ENCODE measurements at places on chromosomes 2 and 18.
A peak's percentile ranks its signal among the peaks of the same experiment; 100 is the strongest.

DNA sequence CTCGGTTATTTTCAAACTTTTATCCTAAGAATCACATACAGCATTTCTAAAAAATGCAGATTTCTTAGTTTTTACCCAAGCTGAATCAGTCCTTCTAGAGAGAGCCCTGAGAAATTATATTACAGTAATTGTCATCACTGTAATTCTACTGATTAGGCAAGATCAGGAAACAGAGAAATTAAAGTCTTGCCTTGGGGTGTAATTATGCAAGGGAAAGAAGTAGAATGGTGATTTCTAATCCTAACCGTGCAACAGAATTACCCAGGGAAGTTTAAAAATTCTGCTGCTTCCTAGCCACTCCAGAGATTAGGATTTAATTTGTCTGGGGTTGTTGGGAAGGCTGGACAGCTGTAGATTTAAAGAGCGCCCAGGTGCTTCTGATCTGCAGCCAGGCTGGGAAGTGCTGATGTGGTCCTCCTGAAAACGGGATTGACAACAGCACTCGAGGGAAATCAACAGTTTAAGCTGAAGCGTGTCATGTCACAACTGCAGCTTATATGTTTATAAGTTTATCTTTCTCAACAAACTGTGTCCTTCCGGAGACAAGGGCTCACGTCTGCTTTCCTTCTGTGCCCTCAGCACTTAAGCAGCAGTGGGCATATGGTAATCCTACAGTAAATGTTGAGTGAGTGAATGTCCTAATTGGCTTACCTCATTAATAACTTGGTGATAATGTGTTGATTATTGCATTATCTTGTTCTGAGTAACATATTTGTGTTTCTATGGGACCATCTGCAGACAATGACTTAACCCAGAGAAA lies 671.9 kb upstream of the SOX11 start:
- DNase-seq = no peak

DNA sequence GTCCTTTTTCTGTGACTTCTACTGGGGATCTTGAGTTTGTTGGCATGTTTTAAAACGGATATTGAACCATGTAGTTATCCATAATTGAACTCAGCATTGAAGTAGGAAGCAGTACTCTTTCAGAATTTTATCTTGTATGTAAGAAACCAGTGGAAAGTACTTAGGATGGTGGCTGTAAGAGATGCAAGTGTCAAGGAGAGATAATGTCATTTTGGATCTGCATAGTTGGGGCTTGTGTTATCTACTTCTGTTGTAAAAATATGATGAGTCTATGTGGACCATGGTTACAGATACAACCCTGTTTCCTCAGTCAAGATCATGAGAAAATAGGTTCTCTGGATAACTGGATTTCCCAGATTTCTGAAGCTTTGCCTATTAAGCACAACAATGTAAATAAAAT lies 113.7 kb downstream of the NAB1 start:
- DNase-seq = no peak

DNA sequence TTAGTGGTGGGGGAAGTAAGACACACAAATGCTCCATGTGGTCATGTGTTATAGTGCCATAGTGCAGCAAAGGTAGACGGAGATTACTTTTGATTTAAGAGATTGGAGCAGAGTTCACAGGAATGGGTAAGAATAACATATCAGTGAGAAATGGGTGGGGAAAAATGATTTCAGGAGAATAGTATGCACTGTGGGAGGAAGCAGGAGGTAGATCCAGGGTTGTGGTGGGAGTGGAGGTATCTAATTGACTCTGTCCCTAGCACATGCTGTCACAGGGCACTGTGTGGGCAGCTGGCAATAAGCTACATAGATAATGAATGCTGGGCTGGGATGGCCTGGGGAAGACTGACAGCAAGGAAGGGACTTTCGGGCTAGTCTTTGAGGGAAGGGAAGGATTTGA lies 65.3 kb downstream of the STAT1 start:
- DNase-seq = no peak

GRCh38 chr2:42977270-42978174 lies 185.1 kb upstream of the HAAO start:
- no peak for DNase-seq

- DNase-seq = no peak
These were observed 29.3 kb upstream of the COPS8 start for GRCh38 chr2:237056287-237056875.

DNA sequence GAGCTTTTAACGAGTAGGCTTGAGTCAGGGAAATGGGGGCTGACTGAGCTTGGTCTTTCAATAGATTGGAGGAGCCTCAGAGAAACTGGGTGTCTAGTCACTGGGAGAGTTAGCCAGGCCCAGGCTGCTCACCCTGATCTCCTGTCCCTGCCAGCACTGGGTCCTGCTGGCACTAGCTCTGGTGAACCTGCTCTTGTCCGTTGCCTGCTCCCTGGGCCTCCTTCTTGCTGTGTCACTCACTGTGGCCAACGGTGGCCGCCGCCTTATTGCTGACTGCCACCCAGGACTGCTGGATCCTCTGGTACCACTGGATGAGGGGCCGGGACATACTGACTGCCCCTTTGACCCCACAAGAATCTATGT lies 720 bp downstream of the KRTCAP3 start:
- DNase-seq = no peak

GRCh38 chr2:114011713-114012112 lies 121.8 kb downstream of the ACTR3 start:
- DNase-seq = no peak

GRCh38 chr18:45175511-45175910 lies 439.8 kb upstream of the SLC14A2 start:
- DNase-seq = no peak

GRCh38 chr2:122905431-122905830 lies 1119.7 kb upstream of the CNTNAP5 start:
- DNase-seq = no peak

DNA sequence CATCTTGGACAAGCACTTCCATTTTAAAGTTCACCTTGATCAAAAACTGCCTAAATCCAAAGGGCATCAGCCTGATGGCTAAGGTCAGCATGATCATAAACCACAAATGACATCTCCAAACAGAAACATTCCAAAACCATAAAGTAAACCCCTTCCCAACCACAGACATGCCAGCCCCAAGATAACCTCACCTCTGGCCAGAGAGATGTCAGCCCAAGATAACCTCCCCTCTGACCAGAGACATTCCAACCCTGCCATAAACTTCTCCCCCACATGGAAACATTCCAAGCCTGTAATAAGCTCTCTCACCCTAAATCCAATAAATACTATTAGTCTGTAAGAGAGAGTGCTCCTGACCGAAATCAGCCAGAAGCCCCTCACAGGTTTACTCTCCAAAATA lies 18.6 kb upstream of the MARCO start:
- no peak for DNase-seq

DNA sequence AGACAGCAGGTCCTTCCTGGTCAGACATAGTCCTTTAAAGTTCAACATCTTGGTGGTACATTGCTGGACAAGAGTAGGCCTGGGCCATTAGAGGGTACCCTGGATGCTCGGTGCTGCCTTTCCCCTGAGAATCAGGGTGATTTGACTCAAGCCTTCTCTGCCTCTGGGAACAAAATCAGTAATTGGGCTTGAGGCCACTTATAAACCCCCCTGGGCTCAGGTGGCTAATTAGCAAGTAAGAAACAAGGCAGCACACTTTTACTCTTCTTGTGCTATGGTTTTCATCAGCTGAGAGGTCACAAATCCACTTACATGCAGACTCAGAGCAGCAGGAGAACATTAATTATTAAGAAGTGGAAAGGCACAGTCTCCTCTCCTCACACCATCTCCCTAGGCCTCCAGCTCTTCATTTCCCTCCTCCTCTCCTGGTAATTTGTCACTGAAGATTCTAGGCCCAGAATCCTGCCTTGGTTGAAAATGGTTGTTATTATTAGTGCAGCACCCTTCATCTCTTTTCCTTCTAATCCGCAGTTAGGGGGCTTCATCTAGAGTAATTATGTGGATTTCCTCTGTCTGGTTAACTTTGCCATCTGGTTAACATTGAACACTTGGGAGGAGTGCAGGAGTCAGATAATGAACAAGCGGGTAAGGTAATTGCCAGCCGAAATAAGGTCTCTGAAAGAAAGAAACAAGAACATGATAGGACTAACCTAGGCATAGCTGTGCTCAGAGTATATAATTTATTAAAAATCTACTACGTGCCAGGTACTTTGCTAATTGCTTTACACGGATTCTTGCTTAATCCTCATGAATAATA lies 29.7 kb upstream of the CASP10 start:
- DNase-seq = no peak

DNA sequence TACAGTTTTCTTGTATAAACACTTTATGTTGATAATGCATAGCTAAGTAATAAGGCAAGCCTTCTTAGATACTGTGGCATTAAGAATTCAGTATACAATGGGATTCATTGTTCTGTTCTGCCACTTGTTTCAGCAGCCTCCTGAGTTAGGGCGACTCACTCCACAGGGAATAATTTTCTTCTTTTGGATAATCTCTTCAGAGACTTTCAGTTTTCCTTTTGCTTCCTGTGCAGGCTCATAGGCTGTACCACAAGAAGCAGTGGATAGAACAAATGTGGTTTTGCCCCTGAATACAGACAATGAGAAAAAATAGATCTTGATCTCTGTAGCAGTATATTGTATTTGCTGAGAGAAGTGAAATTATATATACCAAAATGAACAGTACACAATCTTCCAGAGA lies 298.0 kb downstream of the ZNF407 start:
- no peak for DNase-seq

DNA sequence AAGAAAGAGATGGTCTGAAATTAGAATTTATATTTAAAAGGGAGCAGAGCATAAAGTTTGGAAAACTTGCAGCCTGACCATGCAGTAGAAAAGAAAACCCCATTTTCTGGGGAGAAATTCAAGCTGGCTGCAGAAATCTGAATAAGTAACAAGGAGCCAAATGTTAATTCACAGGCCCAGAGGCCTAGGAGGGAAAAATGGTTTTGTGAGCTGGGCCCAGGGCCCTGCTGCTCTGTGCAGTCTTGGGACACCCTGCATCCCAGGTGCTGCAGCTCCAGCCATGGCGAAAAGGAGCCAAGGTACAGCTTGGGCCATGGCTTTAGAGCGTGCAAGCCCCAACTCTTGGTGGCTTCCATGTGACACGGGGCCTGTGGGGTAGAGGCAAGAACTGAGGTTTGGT lies 41.3 kb downstream of the CFAP36 start:
- no peak for DNase-seq

GRCh38 chr2:102599486-102599885 lies 19.9 kb upstream of the SLC9A2 start:
- no peak for DNase-seq

DNA sequence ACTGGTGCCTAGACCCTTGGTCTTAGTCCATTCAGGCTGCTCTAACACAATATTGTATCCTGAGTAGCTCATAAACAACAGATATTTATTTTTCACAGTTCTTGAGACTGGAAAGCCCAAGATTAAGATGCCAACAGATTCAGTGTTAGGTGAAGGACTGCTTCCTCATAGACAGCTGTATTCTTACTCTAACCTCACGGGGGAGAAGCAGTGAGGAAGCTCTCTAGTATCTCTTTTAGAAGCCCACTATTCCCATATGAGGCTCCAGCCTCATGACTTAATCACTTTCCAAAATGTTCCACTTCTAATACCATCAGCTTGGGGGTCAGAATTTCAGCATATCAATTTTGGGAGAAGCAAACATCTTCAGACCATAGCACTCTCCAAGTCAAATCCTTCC lies 833.4 kb downstream of the LRRTM4 start:
- DNase-seq = no peak

- no peak for DNase-seq
These were observed 588.2 kb downstream of the IRS1 start for GRCh38 chr2:226211439-226211838.

GRCh38 chr2:119764832-119765231 lies 5.1 kb downstream of the PTPN4 start:
- DNase-seq = no peak

GRCh38 chr2:221005338-221005737 lies 566.8 kb downstream of the EPHA4 start:
- DNase-seq = no peak

GRCh38 chr2:156765043-156765442 lies 328.9 kb downstream of the GPD2 start:
- DNase-seq = no peak

GRCh38 chr2:22375096-22375495 lies 1009.9 kb upstream of the KLHL29 start:
- no peak for DNase-seq

GRCh38 chr2:157509744-157510143 lies 65.9 kb upstream of the CYTIP start:
- no peak for DNase-seq

GRCh38 chr2:165456027-165456426 lies 13.5 kb upstream of the CSRNP3 start:
- no peak for DNase-seq

DNA sequence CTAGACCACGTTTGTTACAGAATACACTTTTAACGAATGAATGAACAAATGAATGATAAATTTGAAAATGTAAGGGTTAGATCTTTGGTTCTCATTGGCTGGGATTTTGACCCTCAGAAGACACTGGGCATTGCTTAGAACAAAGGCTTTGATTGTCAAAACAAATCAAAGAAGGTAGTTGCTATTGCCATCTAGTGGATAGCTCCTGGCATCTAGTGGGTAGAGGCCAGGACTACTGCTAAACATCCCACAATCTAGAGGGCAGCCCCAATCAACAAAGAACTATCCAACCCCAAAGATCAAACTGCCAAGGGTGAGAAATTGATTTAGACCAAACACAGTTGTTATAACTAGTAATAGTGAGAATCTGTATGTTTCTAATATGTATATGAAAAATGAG lies 552.3 kb downstream of the KCNJ3 start:
- DNase-seq = no peak

GRCh38 chr2:238878051-238878735 lies 30.3 kb downstream of the TWIST2 start:
- DNase-seq = no peak

DNA sequence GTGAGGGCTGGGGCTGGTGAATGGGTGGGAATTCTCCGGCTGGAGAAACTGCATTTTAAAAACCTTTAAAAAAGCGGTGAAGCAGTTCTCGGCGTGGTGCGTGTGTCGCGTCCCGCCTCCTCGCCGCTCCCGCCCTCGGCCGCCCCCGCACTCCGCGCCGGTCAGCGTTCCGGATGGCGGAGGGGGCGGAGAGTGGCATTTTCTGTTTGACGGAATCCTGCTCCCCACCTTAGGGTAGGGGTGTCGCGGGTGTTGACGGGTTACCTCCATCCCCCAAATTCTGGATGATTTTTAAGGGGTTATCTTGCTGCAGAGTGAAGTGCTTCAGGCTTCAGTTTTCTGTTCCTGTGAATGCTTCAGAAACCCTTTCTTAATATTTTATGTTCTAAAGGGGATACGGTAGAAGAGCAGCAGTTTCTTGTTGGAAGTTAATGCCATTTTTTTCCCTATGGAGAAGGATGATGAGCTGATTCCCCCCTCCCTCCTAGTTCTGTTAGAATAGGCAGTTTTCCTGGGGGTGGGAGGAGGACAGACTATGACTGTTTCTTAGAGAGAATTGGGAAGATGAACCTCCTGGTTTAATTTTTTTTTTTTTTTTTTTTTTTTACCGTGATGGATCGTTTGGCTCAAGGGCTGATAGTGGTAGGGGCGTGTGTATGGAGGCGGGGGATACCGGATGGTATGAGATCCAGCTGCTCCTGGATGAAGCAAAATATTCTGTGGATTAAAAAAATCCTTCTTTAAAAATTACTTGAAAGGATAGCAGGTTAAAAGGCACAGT lies 756 bp downstream of the ABI2 start:
- DNase-seq = peak; percentile 40

Measured in anterior cingulate cortex (tissue), 58 donors.